ENCODE measurements at places on chromosomes 5 and 9. TPM values are rescaled to one million over a fixed set of nuclear protein-coding genes. Genes with fewer than 3 reads are reported as not detected.

The NTRK2 gene
- total RNA-seq, result 0.10 TPM

The FAM151B gene
- total RNA-seq, result 5.6 TPM

The ITGA2 gene
- total RNA-seq, result 0.73 TPM

The SVEP1 gene
- not detected for total RNA-seq

The SEMA6A gene
- total RNA-seq, result 0.21 TPM

The LECT2 gene
- not detected for total RNA-seq

The FBLL1 gene
- total RNA-seq, result not detected

Measured in mononuclear cell (primary cell).